Breast epithelium (tissue), 4 donors: ENCODE measurements at places on chromosomes 16 and 17. TPM values are rescaled to one million over a fixed set of nuclear protein-coding genes. Genes with fewer than 3 reads are reported as not detected.

CREBBP gene
- total RNA-seq, result 82.6 TPM

PRSS21 gene
- 4.9 TPM for total RNA-seq

NLRC5 gene
- 34.4 TPM for total RNA-seq

C16orf95 gene
- total RNA-seq, result not detected

CA4 gene
- total RNA-seq, result 46.5 TPM

EFNB3 gene
- total RNA-seq, result 0.48 TPM
